ENCODE measurements at places on chromosomes 1 and 21.

DNA sequence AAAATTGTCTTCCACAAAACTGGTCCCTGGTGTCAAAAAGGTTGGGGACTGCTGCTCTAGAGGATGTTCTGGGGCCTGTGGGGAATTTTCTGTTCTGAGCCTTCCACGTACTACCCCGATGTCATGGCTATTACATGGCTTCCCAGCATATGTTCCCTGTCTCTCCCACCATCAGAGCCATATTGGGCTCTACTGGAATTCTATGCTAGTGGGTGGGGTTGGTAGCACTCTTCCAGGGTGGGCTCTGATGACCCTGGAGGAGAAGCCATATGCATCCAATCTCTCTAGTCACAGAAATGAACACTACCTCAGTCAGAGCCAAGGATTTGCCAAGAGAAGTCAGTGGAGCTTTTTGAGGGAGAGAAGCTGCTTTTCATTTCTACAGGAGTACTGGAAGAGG, 47.9 kb downstream of the SRRM1 start:
- no peak for DNase-seq

- no peak for DNase-seq
These were observed 51.9 kb upstream of the CD34 start for GRCh38 chr1:207962716-207963426.

DNA sequence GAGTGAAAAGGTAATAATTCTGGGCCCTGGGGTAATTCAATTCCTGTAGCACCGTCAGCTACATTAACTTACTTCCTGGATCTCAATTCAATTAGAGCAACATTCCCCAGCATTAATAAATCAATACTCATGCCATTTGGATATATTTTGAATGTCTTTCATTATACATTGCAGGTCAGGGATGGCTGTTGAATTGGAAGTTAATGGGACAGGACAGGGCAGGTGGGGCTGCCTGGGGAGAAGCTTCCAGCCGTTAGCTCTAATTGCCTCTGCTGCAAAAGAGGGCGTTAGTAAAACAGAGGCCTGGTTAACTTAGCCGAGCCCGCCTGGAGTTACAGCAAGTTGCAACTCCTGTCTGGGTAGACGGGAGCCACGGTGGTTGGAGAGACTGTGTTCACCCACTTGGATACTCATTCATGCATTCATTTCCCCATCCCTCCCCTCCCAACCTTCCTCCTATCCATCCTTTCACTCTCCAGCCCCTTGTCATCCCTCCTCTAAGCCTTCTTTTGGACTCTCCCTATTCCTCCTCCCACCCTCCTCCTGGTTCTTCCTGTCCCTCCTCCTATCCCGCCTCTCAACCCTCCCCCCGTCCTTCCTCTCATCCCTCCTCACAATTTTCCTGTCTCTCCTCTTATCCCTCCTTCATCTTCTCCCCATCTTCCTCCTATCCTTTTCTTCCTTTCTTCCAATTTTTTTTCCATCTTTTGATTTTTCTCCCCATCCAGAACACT, 137.6 kb upstream of the RUNX3 start:
- no peak for DNase-seq

- DNase-seq, result no peak
These were observed 3.2 kb downstream of the TNN start for GRCh38 chr1:175070818-175071217.

- no peak for DNase-seq
These were observed 29.1 kb upstream of the NEK2 start for GRCh38 chr1:211704543-211704942.

GRCh38 chr1:23960291-23961020, 828 bp downstream of the PNRC2 start:
- DNase-seq, result no peak

DNA sequence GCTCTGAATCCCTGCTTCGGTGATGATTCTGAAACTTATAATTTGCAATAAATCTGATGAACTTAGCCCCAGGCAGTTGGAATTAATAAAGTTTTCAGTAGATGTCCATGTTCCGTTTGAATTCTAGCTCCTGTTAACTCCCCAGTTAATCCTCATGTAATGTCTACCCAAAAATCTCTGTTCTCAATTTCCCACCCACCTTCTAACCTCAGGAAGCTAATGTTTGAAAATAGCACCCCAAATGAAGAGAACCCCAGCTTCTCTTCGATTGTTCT, 3.6 kb downstream of the MYOG start:
- no peak for DNase-seq

DNA sequence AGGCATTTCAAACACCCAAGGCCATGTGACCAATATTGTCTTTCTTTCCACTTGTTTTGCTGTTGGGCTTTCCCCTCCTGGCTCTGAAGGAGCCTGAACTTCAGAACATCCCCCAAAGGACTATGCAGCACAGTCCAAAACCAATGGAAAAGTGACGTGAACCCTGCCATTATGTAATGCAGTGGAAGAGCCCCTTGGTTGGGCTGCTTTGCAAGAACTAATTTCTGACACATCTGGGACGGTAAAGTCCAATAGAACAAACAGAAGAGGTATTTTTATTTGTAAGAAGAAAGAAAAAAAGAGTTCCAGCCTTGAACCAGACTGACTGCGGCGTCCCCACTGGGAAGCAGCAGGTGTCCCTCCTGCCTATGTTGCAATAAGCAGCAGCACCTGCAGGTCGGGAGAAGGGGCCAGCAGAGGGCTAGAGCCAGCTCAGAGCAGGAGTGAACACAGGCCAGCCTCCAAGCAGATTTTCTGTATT, 116.7 kb downstream of the CDC7 start:
- no peak for DNase-seq

DNA sequence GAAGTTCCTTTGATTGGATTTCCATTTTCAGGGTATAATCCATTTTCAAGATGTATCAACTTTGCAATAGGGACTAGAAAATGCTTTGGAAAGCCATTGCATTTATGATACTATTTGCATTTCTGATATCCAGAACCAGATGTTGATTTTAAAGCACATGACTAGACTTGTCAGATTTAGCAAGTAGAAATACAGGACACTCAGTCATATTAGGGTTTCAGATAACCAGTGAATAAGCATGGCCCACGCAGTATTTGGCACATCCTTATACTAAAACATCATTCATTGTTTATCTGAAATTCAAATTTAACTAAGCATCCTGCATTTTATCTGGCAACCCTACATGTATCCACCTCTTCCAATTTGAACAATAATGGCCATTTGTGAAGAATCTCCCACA, 113.3 kb upstream of the DPT start:
- no peak for DNase-seq

DNA sequence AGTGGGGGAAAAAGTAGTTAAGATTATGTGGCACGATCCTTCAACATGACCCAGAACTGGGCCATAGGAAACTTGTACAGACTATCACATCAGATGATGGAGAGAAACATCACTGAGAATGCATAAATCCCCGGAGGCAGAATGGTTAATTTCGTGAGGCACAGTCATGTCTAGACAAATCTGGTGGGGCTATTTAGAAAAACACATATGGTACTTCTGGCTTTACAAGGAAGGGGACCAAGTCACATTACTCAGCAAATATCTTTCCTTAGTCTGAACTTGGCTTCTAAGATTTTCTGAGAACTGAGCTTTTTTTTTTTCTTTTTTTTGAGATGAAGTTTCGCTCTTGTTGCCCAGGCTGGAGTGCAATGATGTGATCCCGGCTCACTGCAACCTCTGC, 9.2 kb upstream of the UQCRHL start:
- DNase-seq, result no peak

DNA sequence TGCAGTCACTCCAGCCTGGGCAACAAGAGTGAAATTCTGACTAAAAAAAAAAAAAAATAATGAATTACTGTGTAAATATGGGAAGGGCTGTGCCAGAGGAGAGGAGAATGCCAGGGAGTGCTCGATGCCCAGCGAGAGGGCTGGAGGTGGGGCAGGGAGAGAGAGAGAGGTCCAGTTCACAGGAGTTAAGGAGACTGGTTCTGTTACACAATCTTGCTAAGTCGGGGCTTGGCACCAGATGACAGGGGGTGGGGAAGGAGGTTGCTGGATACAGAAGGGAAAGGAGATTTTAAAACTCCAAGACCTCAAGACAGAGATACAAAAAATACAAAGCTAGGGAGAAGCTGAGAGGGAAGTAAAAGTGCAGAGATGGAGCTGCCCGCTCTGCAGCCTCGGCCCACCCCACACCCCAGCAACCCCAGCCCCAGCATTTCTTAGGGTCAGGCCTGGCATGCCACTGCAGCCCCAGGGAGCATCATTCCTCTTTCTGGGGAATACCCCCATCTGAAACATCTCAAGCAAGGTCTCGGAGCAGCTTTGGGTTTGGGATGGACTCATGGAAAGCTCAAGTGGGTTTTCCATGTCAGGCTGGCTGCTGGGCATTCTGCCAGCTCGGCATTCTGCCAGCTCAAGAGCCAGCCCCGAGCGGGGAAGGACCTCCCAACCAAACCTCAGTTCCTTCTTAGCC, 991 bp downstream of the SELENBP1 start:
- DNase-seq, result no peak

GRCh38 chr1:247060771-247061170, 17.8 kb downstream of the ZNF670 start:
- no peak for DNase-seq

DNA sequence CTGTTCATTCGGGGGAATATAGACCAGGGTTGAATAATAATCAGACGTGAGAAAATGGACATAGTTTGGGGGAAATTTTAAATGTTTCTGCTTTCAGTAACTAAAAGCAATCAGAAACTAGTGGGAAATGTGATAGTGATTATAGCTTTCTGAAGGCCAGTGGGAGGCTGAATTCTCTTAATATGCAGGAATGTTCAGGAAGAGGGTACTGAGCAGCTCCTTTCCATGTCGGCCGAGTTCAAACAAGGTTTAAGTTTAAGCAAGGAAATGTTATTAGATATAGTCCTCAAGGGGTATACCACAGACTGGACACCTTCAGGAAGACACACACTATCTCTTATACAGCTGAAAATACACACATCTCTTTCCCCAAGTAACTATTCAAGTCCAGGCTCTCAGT, 105.5 kb downstream of the HHAT start:
- no peak for DNase-seq

DNA sequence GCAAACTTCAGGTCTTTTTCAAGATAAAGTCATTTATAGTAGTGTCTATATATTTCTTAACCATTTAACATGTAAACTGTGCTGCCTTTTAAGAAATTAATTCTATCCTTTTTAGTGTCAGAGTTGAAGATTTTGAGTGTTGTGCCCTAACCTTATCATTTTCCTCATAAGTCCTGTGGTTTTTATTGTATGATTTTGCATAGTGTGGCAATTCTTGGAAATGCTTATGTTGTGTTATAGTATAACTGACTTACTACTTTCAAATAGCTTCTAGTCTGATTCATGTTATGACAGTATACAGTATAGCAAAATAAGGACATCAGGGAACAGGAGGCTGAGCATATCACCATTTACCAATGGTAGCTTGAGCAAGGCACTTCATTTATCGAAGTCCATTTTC, 99.1 kb downstream of the PTBP2 start:
- DNase-seq, result no peak

- peak; percentile 63 for DNase-seq
These were observed 8.6 kb upstream of the PLA2G2C start for GRCh38 chr1:20194757-20195461.

DNA sequence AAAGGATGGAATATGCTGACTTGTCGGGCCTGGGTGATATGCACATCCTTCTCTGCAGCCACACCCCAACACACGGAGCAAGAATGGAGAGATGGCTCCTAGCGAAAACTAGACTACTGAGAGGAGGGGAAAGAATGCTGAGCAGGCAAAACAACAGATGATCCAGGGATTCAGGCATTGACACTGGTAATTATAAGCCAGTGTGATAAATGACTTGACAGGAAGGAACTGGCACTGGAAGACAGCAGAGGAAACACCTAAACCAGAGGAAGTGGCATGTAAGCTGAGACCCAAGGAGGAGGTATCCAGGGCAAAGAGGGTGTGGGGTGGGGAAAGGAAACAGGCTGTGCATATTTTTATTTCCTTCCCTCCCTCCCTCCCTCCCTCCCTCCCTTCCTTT, 31.7 kb upstream of the KHDRBS1 start:
- no peak for DNase-seq

- DNase-seq, result no peak
These were observed 4.4 kb downstream of the NBPF1 start for GRCh38 chr1:16608838-16609560.

GRCh38 chr1:38183096-38183495, 136.5 kb upstream of the POU3F1 start:
- no peak for DNase-seq

GRCh38 chr1:201296352-201296751, 13.0 kb downstream of the PKP1 start:
- no peak for DNase-seq

DNA sequence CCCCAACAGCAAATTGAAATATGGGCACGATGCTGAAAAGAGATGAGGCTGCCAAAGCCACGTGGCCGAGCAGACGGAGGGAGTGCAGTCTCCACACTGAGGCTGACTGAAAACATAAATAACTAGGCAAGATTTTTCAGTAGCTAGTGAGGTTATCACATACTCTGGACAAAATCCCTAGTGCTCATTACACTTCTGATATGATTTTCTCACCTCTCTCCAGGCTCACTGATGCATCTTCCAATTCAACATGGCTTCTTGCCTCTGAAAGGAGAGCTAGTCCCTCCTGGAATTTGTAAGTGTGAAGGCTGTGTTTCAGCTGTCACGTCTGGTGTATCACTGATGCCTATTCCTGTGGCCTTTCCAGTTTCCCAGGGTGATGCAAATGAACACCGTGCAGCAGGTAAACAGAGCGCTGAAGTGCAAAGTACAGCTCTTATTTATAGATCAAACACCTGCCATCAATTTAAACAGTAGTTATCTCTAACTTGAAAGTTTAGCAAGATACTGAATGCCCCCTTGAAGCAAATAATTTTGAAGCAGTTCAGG, 656.1 kb downstream of the KIF26B start:
- DNase-seq, result no peak

DNA sequence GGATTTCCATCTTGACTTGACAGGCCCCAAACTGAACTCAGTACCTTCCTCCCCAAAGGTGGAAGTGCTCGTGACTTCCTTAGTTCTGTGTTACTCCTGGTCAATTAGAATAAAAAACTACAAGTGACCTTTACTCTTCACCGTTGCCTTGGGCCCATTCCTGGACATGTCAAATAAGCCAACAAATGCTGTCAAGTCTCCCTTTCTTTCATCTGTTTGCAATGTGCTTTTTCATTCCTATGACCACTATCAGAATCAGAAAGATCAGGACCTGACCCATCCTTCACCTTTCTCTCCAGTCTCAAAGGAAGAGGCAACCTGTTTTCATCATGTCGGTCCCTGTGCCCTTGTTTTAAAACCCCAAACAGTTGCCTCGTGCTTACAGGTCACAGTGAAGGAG, 4.9 kb upstream of the KCNJ10 start:
- DNase-seq, result no peak

GRCh38 chr1:58432851-58433668, 113.5 kb downstream of the OMA1 start:
- DNase-seq, result no peak

All from stimulated activated CD4-positive, alpha-beta T cell treated with anti-CD3 and anti-CD28 coated beads, Interleukin-15, amount 100 ng/mL, for 1 hour (primary cell).